Activated effector memory CD4-positive, alpha-beta T cell treated with anti-CD3 and anti-CD28 coated beads, Interleukin-2, amount 50 U/mL, for 16 hours (primary cell): ENCODE measurements at places on chromosomes 7 and 10.

DNA sequence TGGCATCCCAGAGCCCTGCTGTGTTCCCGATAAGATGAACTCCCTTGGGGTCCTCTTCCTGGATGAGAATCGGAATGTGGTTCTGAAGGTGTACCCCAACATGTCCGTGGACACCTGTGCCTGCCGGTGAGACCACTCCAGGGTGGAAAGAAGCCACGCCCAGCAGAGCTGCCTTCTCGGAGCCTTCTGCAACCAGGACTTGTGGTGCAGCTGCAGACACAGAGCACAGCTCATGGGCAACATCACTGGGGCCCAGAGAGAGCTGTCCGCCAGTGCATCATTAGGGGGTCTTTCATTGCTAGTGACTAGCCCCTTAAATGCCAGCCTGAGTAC lies 9.6 kb upstream of the GDF2 start:
- DNase-seq: no peak

GRCh38 chr10:62814756-62815380 lies 1.3 kb downstream of the EGR2 start:
- DNase-seq: peak; percentile 73

DNA sequence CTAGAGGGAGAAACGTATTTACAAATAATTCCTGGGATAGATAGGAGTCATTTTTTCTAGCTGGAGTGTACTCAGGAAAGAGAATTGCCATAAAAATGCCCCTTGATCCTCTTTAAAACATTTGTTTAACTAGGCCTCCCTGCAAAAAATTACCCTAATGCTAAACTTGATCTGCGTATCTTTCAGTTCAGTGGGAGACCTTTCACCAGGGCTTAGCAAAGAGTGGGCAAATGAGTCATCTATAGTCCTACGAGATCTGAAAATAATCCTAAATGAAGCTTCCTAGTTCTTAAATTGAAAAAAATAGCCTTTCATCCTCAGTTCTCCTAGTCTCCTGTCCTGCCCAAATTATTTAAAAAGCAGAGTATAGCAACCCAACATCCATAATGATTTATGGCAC lies 198.6 kb upstream of the FRMD4A start:
- DNase-seq: no peak

GRCh38 chr7:111370002-111370401 lies 192.3 kb downstream of the IMMP2L start:
- DNase-seq: no peak

DNA sequence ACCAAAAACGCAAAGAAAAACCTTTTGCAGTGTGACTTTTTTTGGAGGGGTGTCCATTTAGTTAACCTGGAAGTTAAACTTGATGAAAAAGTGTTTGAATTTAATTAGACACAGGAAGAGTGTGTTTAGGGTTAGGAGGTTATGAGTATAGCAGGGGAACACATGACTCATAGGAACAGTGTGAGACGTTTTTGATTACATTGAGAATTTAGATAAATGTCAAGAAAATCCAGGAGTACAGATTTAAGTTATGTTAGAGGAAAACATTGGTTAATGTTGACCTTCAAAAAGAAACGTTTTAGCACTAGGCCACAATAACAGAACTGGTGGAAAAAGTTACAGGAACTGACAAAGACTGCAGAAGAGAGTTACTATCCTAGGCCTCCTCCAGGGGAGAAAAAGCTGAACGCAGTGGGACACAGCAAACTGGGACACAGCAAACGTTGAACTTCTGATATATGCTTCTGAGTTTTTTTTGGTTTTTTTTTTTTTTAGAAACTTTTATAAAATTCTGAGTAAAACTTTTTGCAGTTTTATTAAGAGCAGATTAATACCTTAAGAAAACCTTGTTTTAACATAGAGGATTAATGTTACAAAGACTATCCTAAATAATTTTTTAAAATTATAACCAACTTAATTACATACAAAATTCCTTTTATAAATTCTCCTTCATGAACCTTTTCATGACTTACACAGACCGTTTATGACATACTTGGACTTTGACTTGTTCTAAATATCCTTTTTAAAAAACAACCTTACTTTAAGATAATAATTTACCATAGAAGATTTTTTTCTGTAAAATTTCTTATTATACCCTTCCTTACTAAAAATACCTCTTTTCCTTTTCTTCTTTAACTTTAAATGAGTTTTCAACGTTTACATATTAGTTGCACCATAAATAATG lies 22.2 kb downstream of the LANCL2 start:
- no peak for DNase-seq

DNA sequence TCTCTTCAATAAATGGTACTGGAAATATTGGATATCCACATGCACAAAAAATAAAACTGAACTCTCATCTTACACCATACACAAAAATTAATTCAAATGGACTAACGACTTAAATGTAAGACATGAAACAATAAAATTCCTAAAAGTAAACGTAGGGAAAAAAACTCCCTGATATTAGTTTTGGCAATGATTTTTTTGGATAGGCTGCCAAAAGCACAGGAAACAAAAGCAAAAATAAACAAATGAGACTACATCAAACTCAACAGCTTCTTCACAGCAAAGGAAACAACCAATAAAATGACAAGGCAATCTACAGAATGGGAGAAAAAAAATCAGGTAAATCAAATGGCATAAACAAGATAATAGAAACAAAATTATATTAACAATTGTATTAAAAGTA lies 65.7 kb downstream of the ORC5 start:
- DNase-seq: no peak

GRCh38 chr7:20035279-20035875 lies 181.8 kb downstream of the MACC1 start:
- DNase-seq: no peak

DNA sequence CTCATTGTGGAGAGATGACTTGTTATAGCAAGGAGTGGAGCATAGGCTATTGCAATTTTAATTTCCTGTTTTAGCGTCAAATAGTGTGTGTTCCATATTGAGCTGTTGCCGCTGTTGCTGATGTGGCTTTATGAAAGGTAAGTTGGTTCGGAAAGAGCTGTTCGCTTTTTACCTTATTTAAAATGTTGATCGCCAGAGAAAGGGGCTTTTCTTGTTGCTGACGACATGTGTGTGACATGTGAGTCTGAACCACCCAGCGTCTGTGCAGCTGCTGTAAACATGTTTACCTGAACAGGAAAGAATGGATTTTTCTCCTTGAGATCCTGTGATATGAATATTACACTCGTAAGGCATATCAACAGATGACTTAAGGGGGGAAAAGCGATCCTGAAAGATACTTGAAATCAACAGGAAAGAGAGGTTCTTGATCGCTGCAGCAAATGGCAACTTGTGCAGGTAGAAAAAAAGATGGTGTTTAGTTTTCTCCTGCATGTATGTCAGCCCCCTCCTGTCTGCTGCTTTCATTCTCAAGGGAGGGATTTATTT lies 2.5 kb downstream of the ZEB1 start:
- DNase-seq: peak; percentile 72
